ENCODE measurements at places on chromosomes 13 and 19.

DNA sequence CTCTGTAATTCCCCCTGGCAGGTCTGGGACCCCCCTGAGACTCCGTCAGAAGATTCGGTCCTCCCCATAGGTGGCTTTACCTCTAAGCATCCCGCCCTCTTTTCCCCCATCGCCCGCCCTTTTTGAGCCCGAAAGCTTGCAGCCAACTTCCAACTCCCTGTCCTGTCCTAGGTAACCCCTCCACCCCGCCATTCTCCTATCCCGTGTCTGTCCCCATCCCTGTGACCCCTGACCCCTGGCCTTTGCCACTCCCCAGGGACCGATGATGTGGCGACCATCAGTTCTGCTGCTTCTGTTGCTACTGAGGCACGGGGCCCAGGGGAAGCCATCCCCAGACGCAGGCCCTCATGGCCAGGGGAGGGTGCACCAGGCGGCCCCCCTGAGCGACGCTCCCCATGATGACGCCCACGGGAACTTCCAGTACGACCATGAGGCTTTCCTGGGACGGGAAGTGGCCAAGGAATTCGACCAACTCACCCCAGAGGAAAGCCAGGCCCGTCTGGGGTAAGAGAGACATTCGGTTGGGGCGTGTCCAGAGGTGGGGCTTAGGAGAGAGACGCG lies 488 bp downstream of the RCN3 start:
- no peak for DNase-seq

GRCh38 chr13:97179501-97179900 lies 42.6 kb upstream of the MBNL2 start:
- DNase-seq: no peak

- peak; percentile 51 for DNase-seq
These were observed 43.4 kb downstream of the TPT1 start for GRCh38 chr13:45297456-45298205.

DNA sequence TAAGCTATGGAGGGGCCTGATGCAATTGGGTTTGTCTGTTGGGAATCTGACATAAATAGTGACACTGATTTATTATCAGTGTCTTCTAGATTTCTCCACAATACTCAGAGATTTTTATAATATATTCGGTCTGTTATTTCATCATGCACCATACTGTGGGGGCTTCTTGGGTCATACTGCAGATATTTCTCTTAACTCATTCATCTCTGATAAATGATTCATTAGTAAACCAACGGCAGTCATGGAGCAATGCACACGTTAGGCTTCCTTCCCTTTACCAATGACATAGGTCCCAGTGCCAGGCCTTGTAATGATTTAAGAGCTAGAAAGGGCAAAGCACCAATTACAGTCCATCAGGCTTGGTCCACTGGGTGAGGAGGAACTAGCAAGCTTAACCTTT lies 53.6 kb downstream of the FAM216B start:
- no peak for DNase-seq

DNA sequence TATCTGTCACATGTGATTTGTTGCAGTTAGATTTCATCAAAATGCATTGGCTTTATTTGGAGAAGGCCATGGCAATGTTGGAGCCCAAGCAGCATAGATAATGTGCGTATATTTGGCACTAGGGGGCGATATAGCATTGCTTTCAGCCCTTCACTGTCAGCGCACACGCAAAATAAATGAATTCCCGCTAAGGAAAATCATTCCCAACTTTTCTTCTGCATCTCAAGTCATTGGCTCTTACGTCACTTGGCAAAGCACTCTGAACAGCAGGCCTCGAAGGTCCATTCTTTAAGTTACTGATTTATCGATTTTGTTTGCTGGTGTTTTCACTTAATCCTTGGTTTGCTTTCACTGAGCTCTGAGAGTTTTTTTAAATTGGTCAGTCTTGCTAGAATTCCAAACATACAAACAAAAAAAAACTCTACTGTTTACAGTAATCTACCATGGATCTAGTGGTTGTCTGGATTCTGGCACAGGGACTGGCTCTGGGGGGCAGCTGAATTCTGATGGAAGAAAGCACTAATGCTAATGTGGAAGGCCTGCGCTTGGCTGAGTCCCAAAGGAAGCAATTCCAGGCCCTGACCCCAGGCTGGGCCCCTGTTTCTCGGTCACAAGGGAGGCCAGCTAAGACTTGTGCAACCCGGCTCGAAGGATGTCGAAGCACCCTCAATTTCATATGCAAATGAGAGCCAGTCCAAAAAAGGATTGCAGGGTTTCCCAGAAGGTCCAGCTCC lies 97.7 kb upstream of the IPO5 start:
- DNase-seq: peak; percentile 4
